Activated CD8-positive, alpha-beta memory T cell treated with anti-CD3 and anti-CD28 coated beads for 4 hours (primary cell): ENCODE measurements at places on chromosomes 5 and 9.

- no peak for DNase-seq
These were observed 88.7 kb downstream of the SYK start for GRCh38 chr9:90890146-90890810.

GRCh38 chr9:14445946-14446345 is 132.0 kb upstream of the NFIB start:
- no peak for DNase-seq

DNA sequence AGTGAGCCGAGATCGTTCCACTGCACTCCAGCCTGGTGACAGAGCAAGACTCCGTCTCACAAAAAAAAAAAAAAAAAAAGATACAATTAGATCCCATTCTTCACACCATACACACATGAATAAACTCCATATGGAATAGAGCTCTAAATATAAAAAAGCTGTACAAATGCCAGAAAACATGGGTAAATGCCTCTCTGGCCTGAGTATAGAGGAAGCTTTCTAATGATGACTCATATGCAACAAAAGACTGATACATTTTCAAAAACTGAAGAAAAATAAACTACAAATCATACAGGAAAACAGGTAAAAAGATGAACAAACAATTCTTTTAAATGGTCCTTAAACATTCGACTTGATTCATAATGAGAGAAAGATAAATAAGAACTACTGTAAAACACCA is 8.6 kb downstream of the ZFP62 start:
- DNase-seq = no peak

- no peak for DNase-seq
These were observed 90.9 kb upstream of the GRIA1 start for GRCh38 chr5:153399595-153399994.

DNA sequence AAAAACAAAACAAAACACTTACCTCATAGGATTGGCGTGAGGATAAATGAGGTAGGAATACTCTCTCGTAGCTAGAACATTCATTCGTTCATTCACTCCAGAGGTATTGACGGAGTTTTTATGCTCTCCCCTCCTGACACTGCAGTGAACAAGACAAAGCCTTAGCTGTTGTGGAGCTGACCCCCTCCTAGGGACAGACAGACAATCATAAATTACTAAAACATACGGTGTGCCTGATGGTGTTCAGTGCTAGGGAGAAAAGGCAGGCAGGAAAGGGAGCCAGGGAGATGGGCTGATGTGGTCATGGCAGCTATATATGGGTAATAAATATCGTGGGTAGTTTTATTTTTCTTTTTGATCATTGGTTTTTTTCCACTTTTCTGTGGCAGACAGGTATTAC is 5.7 kb upstream of the BRD3 start:
- DNase-seq = no peak

DNA sequence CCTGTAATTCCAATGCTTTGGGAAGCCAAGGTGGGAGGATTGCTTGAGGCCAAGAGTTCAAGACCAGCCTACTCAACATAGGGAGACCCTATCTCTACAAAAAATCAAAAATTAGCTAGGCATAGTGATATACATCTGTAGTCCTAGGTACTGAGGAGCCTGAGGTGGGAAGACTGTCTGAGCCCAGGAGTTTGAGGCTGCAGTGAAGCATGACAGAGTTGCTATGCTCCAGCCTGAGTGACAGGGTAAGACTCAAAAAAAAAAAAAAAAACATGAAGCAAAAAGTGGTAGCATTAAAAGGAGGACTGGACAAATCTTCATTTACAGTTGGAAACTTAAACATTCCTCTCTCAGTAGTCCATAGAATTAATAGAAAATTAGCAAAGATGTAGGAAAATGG is 9.8 kb downstream of the CCNG1 start:
- no peak for DNase-seq

DNA sequence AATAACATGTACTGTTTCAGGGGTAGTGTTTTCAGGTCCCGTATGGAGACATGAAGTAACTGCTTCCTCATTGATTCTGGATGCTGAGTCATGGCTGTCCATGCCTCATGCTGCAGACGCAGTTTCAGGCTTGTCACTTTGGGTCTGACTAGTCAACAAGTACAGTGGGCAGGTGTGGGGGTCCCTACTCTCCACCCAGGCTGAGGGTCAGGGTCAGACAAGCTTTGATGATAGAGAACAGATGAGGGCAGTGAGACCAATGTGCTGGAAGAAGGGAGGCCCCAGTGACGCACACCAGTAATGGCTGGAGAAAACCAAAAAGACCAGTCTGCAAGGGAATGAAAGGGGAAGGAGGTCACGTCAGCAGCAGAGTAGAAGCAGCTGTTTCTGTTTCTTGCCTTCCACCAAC is 80.0 kb upstream of the NFIL3 start:
- no peak for DNase-seq

DNA sequence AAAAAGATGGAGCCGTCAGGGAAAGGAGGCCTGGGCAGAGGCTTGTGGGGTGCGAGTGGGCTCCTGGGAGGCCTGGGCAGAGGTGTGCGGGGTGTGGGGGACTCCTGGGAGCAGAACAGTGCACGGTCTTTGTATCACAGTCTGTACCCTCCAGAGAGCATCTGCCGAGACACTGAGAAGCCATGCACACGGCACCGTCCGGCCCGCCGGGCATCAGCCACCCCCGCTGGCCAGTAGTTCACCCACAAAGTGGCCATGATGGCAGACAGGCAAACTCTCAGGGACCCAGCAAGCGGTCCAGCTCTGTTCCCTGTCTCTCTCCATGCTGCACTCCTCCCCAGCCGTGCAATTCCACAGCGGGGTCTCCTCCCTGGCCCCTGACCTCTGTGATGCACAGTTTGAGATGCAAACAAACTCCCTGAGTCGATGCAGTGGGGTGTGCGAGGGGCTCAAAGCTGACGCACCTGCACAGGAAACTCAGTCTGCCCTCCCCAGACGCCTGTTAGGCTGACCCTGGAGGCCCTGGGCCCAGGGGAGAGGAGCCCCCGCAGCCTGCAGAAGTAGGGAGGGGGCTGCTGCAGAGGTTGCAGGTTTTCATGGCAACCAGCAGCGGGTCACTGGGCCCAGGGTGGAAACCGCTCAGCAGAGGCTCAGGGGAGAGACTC is 9.1 kb upstream of the GPSM1 start:
- no peak for DNase-seq

DNA sequence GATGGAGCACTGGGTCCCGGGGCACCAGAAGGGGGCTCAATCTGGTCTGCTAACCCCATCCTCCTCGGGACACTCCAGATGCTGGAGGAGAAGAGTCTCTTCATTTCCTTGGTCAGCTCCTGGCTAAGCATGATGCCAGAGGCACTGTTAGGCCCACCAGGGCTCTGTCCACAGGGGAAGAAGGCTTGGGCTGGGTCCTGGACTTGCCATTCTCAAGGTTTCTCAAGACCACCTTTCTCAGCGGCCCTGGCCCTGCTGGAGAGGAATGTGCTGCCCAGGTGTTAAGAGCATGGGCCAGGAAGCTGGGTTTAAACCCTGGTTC is 7.9 kb downstream of the SH2D3C start:
- DNase-seq = no peak

- DNase-seq = no peak
These were observed 294.1 kb downstream of the ARHGAP26 start for GRCh38 chr5:143064218-143064641.

DNA sequence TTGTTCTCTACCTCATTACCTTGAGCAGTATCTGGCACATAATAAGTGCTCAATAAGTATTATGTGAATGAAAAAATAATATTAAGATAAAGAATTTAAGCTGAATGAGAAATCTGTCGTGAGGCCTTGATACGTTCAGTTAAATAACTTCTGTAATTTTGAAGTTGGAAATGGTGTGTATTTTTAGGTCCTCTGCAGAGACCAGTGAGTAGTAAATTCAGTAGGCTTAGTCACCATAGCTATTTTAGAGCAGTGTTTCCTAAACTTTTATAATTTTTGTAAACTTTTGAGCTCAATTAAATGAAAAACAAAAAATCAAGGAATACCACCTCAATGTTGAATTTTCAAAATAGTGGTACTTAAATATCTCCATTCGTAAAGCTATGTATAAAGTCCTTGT is 25.0 kb downstream of the ERBIN start:
- no peak for DNase-seq

GRCh38 chr5:6386271-6386670 is 7.9 kb upstream of the MED10 start:
- no peak for DNase-seq
